Effector CD8-positive, alpha-beta T cell (primary cell): ENCODE measurements at places on chromosomes 2 and 18.

DNA sequence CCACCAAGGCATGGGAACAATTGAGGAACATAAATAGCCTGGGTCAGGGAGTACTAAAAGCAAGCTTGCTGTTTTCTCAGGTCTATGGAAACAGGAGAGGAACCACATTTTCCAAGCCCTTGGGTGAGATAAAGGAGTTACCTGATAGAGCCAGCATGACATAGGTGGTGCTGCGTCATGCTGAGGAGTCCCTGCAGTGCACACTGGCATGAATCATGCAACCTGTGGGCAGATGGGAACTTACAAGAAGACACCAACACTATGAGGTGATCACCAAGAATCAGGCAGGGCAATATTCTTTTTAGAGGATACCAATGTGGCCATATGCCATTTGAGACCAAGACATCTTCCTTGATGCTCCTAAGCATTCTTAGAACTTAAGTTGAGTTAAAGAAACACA is 531.8 kb downstream of the ZEB2 start:
- DNase-seq: no peak

DNA sequence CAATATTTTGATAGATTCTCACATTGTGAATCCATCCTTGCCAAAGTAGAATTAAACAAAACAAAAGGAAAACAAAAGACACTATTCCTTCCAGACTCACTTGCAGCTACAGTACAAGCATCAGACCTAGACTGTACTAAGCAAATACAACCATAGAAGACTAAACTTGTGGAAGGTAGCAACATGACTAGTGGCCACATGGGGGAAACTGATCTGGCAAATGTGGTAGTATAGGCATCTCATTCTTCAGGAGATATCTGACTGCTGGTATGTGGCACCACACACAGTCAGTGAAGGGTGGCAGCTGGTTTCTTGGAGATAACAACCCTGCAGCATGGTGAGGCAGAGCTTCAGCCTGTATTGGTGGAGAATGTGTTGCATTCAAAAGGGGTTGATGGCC is 81.0 kb upstream of the ACVR2A start:
- DNase-seq: no peak

DNA sequence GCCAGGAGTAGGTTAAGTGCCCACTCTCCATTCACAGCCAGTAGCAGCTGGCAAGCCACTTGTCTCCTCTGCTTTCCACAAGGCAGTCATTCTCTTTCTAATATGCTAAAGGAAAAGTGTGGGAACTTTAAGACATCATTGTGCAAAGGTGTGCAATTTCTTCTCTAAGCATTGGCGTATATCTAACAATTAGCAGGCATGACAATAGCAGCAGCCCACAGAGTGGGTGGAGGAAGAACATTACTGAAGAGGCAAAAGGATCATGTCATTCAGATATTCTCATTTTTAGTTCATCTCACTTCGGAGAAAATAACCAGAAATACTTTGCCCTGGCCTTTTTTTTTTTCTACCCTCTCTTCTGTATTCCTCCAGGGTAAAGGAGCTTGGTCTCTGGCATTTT is 177.6 kb downstream of the DNAH7 start:
- no peak for DNase-seq

GRCh38 chr18:62187543-62188510 is 772 bp downstream of the RELCH start:
- no peak for DNase-seq

- DNase-seq: no peak
These were observed 53.5 kb downstream of the DARS1 start for GRCh38 chr2:135931776-135932443.

- no peak for DNase-seq
These were observed 13.3 kb downstream of the ATF2 start for GRCh38 chr2:175154661-175155082.

DNA sequence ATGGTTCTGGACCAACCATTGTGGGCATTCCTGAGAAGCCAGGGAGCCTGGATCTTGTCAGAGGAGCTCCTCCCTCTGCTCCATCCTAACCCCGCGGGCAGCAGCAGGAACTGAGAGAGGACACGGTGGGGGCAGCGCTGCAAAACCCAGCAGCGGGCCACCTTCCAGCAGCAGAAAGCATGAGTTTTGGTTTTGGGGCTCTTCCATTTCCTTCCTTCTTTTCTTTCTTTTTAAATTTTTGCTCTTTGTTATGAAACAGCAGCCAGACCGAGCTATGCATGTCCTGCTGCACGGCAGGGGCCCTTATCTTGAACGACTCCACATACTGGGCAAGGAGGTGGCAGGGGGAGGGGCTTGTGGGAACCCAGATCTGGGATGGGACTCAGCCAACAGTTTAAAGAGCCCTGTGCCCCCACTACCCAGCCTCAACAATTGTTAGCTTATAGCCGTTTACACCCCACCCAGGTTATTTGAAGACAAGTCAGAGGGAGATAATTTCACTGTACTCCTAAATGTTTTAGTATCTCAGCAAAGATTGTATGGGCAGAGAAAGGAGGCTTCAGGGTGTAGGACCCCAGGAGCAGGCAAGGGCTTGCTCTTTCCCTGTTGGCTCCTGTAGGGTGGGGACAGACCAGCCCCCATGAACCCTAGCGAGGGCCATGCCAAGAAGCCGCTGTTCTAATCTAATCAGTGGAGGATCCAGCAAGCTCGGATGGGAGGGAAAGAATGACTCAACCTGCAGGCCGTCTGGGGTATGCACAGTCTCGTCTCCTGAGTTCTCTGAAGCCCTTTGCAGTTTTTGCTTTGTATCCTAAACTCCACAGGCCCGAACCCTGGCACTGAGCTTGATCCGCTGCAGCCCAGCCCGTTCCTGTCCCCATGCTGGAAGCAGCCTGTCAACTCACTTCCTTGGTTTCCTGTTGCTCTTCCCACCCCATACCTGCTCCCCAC is 75.3 kb downstream of the LRRFIP1 start:
- DNase-seq: no peak

DNA sequence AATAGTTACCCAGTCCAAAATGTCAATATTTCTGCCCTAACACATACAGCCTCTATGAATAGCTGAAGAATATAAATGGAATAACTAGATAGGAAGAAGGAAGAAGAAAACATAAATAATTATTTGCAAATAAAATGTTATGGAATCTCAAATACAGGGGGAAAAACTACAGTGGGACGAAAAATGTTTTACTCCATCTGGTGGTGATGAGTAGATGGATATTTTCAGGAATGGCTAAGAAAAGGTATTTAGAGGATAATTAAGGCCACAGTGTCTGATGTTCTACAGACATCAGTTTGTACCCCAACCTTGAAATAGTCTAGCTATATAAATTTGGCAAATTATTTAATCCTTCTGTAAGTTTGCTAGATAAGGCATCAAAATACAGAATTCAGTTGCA is 178.1 kb upstream of the FSHR start:
- DNase-seq: no peak

DNA sequence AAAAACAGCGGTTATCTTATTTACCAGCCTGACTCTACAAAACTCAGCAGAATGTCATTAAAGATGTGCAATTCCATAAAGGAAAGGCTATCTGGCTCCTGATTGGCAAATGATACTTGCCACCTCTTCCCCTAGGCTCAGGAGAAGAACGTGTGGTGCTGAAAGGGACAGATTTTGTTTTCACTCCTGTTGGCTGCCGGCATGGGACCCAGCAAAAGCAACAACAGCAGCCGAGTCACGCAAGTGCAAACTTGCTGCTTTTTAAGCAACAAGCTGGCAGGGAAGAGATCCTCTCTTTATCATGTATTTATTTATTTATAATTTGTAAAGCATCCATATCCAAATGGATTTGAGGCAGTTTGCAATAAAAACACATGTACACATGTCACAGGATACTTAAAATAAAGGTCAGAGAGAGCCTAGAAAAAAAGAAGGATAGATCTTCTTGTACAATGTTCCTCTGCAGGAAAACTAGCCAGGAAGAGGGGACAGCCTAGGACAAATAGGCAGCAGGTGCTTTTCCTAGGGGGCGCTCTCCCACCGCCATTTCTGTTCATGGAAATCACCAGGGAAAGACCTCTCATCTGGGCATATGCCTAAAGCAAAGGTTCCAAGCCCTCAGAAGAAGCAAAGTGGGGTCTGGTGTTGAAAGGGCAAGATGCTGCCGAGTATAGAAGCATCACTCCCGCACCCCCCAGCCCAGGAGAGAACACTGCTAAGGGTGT is 799.3 kb downstream of the BCL11A start:
- no peak for DNase-seq

DNA sequence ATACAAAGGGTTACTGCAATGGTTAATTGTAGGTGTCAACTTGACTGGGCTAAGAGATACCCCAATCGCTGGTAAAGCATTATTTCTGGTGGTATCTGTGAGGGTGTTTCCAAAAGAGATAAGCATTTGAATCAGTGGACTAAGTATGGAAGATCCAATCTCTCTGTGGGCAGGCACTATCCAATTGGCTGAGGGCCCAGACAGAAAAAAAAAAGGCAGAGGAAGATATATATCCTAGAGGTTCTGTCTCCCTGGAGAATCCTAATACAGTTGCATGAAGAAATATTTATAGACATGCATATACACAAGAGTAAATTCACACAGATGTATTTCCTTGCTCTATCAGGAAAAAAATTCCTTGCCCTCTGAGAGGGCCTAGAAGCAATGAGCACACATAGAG is 43.9 kb downstream of the TBC1D8 start:
- DNase-seq: no peak

- no peak for DNase-seq
These were observed 145.4 kb downstream of the RTN4 start for GRCh38 chr2:54904836-54905235.

DNA sequence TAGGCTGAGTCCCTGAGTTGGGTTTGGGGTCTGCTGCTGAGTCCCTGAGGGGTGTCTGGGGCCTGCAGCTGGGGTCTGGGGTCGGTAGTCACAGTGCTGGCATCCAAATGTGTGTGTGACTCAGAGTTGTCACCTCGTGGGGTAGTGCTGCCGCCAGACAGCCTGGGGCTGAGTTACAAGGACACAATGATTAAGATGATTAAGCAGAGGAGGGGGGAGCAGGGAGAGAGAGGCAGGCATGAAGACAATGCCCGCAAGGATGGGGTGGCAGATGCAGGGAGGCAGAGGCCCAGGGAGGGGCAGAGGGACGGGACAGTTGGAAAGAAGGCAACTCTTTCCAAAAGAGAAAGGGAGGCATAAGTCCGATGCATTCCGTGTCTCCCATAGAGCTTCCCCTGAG is 120.2 kb downstream of the CELF4 start:
- no peak for DNase-seq

- DNase-seq: no peak
These were observed 61.6 kb downstream of the SCN9A start for GRCh38 chr2:166314022-166314759.

- no peak for DNase-seq
These were observed 42.0 kb upstream of the ASXL2 start for GRCh38 chr2:25920336-25920735.

GRCh38 chr2:55923091-55923981 is at the start of gene EFEMP1:
TSS of gene EFEMP1 (minus strand) at chr2:55923782. CDS start at chr2:55922440, 1,342 bp downstream.
- DNase-seq: no peak

GRCh38 chr2:122478771-122479170 is 723.3 kb downstream of the TSN start:
- no peak for DNase-seq
